ENCODE measurements at places on chromosomes 12 and 14.
A peak's percentile ranks its signal among the peaks of the same experiment; 100 is the strongest.

DNA sequence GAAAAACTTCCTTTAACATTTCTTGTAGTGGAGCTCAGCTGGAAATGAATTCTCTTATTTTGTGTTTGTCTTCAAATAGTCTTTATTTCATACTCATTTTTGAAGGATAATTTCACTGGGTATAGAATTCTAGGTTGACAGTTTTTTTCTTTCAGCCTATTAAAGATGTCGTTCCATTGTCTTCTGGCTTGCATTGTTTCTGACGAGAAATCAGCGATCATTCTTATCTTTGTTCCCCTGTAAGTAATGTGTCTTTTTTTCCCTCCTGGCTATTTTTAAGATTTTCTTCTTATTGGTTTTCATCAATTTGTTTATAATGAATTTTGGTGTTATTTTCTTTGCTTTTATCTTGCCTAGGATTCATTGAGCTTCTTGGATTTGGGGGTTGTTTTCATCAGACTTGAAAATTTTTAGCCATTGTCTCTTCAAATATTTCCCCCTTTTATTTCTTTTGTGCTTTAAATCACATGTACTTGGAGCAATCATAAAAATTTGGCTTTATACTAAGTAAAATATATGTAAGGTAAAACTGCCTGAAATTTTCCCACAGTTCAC, 89.4 kb downstream of the UNC79 start:
- no peak for DNase-seq

DNA sequence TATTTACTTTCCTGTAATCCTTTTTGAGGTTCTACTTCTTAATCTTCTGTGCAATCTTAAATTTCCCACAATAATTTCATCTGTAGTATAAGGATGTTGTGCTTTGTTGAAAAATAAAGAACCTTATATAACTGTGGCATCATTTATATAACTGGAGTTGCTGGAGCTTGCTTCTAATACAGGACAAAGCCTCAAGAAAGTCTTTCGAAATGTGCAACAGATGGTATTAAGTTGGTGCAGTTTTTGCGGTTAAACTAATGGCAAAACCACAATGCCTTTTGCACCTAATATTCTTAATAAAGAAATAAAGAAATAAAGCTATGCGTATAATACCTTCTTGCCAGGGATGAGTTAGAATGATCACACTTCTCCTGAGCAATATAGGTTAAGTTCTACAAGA, 180.0 kb downstream of the KITLG start:
- no peak for DNase-seq

- DNase-seq: no peak
These were observed 154.6 kb upstream of the MYL2 start for GRCh38 chr12:111074965-111075364.

DNA sequence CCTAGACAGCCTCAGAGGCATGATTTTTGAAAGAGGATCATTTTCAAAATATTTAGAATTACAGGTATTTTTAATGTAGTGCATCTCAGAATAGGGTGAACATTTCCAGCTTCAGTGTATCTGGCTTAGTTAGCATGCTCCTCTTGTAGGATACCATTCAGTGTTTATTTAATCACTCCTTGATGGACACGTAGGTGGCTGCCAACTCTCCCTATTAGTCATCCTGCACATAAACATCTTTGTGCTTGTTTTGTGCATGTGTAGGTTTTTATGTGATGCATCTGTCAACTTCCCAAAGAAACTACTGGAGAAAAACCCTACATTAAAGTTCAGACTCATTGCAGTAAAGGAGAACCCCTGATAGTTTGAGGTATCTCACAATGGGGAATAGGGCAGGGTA, 52.5 kb upstream of the RBM19 start:
- DNase-seq: no peak

DNA sequence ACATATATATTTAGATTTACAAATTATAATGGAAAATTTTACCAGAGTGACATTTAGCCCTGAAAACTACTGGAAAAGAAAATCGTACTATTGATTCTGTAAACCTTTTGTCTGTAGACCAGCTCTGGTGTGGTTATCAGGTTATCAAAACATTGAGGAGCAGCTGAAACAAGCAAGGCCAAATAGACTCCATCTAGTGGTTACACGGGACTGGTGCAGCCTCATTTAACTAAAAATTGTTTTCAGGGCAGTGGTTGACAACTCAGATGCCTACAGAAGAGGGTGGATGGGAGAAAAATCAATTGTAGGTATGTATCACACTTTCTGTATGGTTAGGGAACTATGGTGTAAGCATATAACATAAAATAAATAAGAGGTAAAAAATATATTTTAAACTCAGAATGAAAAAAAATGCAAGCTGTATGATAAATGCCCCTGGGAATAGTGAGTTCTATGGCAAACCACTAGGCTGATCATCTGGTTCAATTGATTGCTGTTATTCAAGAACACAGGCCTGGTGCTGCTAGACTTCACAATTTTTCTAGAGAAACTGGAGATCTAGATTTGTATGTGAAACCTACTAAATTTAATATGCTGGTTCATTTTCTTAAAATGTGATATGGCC, 51.2 kb downstream of the ACSS3 start:
- no peak for DNase-seq

DNA sequence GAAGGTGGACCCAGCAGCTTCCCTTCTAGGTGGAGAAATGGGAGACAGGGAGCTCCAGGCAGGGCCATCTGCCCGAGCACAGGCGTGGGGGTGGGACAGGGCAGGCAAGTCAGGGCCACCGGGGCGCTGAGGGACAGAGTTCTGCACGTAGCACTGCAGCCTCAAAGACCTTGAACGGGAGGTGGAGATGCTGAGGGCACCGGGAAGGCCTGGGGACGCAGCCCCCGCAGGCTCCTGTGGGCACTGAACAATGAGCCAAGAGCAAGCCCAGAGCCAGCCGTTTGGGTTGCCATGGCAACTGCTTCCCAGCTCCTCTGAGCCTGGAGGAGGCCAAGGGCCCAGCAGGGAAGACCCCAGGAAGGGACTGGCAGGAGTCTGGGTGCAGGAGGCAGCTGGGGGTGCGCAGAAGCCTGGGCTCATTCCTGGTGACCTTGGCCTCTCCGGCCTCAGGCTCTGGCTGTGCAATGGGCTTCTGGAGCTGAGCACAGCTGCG, 3.4 kb downstream of the LBHD2 start:
- no peak for DNase-seq

- no peak for DNase-seq
These were observed 143.4 kb upstream of the PRICKLE1 start for GRCh38 chr12:42732908-42733411.

GRCh38 chr12:130920119-130920703, 33.5 kb upstream of the ADGRD1 start:
- DNase-seq: no peak

- DNase-seq: no peak
These were observed 8.0 kb downstream of the ANO6 start for GRCh38 chr12:45223868-45224267.

DNA sequence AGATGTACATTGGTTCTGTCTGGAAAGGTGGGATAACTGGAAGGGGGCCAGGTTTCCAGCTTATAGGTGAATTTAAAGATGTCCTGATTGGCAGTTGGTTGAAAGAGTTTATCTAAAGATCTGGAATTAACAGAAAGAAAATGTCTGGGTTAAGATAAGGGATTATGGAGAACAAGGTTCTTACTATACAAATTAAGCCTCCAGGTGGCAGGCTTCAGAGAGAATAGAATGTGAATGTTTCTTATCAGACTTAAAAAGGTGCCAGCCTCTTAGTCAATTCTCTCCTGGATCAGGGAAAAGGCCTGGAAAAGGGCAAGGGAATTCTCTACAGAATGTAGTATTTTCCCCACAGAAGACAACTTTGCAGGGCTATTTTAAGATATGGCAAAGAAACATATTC, 53.1 kb downstream of the CNTN1 start:
- DNase-seq: no peak

DNA sequence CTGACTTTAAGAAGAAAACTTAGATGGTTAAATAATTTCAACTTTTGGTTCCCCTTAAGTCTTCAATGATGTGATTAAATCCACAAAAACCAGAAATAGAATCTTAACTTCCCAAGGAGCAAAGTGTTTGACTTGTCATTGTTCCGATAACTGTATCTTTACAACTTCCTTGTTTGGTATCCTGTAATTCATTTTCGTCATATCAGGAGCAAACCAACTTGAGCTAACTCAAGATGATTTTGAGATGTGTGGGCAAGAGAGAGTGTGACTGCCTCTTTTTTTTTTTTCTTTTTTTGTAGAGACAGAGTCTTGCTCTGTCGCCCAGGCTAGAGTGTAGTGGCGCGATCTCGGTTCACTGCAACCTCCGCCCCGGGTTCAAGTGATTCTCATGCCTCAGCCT, 25.3 kb downstream of the DRAM1 start:
- no peak for DNase-seq

GRCh38 chr12:88577537-88577936, 2.7 kb downstream of the KITLG start:
- no peak for DNase-seq

GRCh38 chr12:94150240-94151121, 2.1 kb downstream of the PLXNC1 start:
- DNase-seq: peak; percentile 25

DNA sequence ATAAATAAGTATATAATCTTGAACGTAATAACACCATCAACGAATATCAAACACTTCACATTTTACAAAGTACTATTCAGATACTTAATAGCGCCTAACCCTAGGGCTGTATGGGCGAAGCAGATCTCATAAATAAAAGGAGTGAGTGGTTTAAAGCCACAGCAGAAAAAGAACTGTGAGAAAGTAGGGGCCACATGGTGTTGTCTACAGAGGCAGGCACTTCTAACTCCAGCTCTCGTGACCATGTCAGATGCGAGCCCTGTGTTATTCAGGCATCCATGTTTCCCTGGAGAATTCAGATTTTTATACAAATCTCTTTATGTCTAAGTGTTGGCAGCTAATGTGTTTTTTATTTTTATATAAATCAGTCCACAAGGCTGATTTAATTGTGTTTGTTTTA, 212.2 kb downstream of the FBXL14 start:
- DNase-seq: no peak

GRCh38 chr12:50053583-50053982, 3.8 kb upstream of the ASIC1 start:
- DNase-seq: no peak

DNA sequence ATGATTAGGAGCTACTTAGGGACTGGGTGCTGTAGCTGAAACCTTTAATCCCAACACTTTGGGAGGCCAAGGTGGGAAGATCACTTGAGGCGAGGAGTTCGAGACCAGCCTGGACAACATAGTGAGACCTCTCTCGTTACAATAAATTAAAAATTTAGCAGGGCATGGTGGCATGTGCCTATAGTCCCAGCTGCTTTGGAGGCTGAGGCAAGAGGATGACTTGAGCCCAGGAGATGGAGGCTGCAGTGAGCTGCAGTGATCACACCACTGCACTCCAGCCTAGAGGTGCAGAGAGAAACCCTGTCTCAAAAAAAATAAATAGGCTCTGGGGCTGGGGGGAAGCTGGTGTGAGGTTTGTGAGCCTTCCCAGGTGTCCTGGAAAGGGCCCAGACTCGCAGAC, 97.2 kb downstream of the FBXL14 start:
- DNase-seq: no peak

- no peak for DNase-seq
These were observed 15.7 kb downstream of the GSG1 start for GRCh38 chr12:13087766-13088165.

- DNase-seq: no peak
These were observed 19.8 kb upstream of the NTN4 start for GRCh38 chr12:95810411-95810810.

GRCh38 chr12:54222609-54223008, 33.8 kb upstream of the SMUG1 start:
- no peak for DNase-seq

GRCh38 chr14:81681541-81681940, 147.9 kb upstream of the SEL1L start:
- no peak for DNase-seq
